ENCODE measurements at places on chromosomes 2 and 18.

DNA sequence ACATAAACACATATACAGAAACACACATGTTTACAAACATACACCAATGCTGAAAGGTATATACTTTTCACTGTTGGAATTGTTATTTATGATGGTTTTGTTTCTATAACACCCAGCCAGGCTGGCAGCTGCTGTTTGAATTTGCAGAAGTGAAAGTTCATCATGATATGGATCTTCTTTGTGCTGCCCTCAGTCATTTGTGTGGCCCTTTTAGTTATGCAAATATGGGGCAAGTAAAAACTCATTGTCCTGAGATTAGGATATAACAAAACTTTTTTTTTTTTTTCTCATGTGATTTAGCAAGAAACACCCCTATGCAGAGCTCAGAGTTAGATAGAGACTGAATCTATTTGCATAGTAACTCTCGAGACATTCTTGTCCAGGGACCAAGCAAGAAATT, 714.1 kb downstream of the KCNJ3 start:
- DNase-seq, result no peak

GRCh38 chr2:165558832-165559231, 89.3 kb downstream of the CSRNP3 start:
- DNase-seq, result no peak

DNA sequence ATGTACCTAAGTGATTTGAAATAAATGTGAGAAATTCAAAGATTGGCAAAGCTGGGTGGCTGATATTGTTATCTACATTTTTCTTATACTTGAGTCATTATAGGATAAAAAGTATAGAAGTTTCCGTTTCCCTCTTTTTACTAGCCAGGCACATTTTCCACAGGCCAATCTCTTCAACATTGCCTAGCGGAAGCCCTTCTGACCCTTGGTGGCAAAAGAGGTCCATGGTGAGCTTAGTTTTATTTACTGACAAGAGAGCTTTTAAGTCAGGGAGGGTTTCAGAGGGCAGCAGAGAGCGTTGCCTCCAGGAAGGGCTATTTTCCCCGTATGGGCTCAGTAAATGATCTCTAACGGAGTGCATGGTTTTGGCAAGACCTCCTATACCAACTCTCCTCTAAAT, 15.1 kb upstream of the RHOB start:
- no peak for DNase-seq

DNA sequence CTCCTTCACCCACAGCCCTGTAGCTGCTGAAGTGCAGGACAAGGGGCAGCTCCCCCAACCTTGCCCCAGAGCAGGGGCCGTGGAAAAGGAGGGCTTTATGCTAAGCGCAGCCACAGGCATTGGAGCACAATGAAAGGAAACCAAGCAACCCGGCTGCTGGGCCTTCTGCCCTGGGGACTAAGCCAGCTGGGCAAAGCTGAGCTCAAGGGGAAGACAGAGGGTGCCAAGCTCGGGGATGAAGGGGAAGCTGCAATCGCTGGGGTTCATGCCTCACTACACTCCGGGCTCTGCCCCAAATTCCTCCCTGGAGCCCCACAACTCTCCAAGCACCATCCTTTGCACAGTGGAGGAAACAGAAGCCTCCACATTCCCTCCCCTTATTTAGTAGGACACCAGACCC, 12.4 kb downstream of the SFXN5 start:
- no peak for DNase-seq

DNA sequence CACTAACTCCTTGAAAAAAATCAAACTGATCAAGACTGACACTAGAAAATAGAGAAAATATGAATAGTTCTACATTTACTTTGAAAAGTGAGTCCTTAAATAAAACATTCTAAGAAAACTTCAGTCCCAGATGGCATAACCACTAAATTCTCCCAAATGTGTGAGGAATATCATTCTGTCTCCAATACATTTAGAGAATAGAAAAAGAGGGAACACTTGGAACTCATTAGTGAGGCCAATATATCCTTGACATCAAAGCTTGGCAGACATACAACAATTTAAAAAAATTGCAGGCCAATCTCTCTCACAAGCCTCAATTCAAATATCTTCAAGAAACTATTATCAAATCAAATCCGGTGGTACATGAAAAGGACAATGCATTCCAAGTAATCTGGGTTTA, 79.3 kb upstream of the TMEM247 start:
- no peak for DNase-seq

GRCh38 chr2:199495147-199495546, 37.4 kb upstream of the SATB2 start:
- no peak for DNase-seq

GRCh38 chr2:186862869-186863709, 14.1 kb upstream of the ZSWIM2 start:
- no peak for DNase-seq

DNA sequence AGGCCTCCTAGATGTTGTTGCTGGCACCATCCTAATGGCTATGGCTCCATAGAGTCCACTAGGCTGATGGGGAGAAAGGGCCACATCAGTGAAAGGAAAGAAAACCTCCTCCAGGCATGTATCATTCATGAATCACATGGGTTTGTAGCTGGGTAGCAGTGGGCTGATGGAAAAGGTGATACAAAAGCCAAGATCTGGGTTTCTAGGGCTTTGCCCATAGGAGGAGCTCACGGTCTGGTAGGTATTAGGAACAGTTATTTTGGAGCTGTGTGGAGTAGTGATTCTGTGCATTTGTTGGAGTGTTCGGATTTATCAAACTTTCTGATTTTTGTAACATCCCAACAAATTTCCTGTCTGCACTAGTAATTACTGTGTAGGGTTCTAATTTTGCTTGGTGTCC, 259.2 kb downstream of the SLC4A3 start:
- DNase-seq, result no peak

DNA sequence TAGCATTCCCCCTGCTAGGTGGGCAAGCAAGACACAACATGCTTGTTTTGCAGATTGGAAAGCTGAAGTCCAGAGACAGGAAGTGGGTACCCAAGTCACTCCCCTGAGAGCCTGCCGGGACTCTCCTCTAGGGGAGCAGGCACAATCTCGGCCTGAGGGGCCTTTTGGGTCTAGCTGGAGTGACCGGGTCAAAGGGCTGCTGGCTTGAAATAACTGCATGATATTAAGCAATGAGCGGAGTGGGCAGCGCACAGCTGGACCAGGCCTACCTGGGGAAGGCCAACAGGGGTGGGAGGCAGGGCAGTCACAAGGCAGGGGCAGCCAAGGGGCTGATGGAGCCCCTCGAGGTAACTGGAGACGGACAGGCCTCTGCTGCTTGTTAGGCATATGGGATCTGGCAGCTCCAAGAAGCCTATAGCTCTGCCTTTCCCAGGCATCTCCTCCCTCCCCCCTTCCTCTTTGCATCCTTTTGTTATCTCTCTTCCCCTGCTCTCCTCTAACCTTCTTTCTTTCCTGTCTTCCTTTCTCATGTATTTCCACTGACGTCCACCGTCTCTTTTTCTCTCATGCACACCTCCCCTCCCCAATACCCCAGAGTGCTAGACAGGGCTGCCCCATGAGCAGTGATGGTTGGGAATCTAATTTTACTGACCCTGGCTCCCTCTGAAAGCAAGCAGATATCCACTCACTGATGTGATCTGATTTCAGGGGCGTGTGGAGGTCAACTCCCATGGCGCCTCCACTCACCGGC, 237.5 kb downstream of the LOXHD1 start:
- DNase-seq, result no peak

DNA sequence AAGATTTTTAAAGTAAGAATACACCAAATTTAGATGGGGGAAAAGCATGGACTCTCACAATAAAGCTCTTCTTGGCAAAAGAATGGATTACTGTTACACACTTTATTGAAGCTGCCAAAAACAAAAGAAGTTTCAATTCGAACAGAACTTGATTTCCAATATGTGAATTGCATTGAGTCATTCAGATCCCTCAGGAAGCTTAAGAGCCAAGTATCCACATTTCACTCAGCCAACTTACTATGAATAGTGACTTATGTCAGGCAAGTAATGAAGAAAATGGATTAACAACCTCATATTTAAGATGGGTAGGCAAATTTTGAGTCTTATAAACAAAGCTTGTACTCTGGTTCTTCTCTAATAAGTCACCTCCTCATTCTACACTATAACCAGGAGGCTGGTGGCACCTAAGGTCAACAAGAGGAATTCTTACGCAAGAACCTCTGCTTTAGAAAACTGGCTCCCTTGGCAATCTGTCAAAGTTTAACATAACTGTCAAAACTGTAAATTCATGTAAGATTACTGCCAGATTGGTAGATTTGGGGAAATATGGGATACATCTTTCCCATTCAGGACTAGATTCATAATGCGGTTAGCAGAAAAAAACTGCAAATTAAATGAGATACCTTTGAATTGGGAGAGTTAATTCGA, 6.0 kb downstream of the HADHA start:
- no peak for DNase-seq

DNA sequence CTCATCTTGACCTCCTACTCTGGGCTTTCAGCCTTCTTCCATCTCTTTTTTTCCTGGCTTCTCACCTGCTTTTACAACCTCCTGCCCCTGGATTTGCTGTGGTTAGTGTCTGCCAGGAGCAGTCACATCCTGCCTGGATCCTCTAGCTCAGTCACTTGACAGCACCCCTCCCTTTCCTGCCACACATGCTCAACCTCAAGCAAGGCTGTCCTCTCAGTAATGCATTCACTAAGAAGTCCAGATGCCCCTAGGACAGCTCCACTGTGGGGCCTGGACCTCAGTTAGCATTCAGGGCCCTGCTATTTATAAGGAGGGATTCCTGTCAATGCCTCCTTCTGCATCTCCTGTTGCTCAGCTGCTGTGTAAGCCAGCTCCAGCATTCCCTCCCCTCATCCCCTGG, 275.5 kb downstream of the SMAD2 start:
- DNase-seq, result no peak

DNA sequence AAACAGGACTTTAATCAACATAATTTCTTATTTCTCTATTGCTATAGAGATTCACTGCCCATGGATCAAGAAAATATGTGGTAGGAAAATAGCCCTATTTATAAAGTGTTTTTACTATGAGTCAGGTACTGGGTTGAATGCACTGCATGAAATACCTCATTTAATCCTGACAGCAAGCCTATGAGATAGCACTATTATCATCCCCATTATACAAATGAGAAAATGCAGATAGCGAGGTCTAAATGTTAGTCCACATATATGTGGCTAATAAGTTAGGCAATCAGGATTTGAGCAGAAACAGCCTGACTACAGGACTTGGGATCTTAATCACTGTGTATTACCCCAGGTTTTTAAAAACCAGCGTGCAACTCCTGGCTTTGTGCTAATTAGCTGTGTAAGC, 8.5 kb upstream of the LYPD1 start:
- DNase-seq, result no peak

DNA sequence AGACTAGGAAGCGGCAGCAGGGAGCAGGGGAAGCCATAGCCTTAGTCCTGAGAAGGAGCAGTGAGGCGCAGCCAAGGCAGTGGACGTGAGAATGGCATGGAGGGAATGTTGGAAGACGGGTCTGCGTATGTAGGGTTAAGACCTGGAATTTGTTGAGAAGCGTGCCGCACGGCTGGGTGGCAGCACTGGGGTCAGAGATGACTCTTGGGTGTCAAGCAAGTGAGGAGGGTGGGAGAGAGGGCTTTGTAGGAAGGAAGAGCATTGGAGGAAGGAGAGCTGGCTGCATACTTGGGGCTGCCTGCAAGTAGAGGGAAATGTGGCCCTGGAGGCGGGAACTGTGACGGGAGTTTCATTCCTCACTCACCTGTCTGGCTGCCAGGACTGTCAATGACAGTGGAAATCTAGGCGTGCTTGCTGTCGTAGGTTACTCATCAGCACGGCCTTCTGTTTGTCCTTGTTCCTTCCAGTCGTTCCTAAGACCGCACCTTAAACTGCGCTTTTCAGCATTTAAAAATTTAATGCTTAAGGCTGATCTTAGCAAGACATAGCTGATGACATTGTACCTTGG, 108.0 kb downstream of the ITGB1BP1 start:
- DNase-seq, result no peak

DNA sequence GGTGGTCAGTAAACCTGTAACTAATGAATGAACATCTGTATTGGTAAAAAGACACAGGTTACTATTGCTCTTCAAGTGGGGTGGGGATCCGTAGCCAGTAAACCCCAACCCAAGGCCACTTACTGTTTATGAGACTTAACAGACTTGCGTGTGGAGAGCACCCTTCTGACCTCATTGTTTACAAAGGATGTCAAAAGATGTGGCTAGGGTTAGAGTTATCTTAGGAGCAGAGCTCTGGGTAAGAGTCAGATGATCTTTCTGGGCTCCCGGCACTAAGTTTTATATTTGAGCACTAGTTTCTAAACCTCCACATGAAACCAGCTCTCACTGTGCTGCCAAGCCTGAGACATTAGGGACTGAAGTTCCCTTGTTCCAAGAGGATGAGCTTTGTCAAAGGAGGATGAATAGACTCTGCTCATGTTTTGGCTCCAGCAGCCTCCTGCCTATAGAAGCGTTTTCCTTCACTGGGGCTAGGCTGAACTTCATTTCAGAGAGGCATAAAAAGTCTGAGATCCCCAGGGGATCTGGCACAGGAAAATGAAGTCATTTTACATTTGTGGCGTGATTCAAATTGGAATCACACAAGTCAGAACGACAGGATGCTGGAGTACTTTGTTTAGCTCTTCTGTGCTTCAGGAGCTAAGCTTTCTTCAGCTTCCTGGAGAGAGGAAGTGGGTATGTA, 403.1 kb upstream of the TRIB2 start:
- DNase-seq, result no peak

DNA sequence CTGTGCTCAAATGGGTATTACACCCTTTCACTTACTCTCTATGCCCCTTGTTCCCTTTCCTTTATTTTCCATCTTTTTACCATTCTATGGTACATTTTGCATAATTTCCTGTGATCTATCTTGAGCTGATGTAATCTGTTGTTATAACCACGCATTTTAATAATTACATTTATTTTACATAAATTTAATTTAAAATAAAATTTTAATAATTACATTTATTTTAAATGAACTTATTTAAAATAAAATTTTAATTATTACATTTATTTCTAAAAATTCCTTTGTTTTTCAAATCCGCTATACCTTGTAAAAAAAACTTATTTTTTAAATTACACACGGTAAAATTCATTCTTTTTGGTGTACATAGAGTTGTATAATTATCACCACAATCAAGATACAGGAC, 93.9 kb downstream of the CRACDL start:
- no peak for DNase-seq

DNA sequence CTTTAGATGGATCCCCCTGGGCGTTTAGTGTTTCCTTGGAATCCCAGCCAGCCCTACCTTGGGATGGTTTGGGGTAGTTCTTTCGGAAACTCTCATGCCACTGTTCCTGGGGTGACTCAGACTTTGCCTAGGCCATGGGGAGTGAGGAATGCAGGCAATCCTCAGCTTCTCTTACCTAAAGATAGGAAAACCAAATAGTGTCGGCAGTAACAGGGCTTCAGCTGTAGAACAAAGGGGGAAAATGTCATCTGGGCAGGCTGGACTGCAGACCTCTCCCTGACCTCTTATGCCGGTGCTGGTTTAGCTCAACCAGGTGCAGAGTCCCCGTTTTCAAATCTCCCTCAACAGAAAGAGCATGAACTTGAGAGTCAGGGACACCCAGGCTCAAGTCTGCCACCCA, 252.1 kb downstream of the TSN start:
- DNase-seq, result no peak

GRCh38 chr2:147051248-147051647, 793.6 kb upstream of the ACVR2A start:
- no peak for DNase-seq

GRCh38 chr18:69900941-69901340, 46.7 kb downstream of the CD226 start:
- no peak for DNase-seq
